ENCODE measurements at places on chromosomes 4 and X. TPM values are rescaled to one million over a fixed set of nuclear protein-coding genes. Genes with fewer than 3 reads are reported as not detected.

DNA sequence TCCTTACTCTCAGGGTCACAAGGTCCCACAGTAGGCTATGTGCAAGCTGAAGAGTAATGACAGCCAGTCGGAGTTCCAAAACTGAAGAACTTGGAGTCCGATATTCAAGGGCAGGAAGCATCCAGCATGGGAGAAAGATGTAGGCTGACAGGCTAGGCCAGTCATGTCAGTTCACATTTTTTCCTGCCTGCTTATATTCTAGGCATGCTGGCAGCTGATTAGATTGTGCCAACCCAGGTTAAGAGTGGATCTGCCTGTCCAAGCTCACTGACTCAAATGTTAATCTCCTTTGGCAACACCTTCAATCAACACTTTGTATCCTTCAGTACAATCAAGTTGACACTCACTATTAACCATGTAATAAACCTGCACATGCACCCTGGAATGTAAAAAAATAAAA lies 960.9 kb upstream of the HS3ST1 start:
- no peak overlapping the region for H3K27ac ChIP-seq
- H3K4me3 ChIP-seq, result no peak overlapping the region
- H3K36me3 ChIP-seq, result no peaks in the 10 kb centered on the region
- DNase-seq, result no peak
- H3K4me1 ChIP-seq, result no peaks in the 10 kb centered on the region
- H3K27me3 ChIP-seq, result no peaks in the 10 kb centered on the region

Gene ERVMER34-1
- total RNA-seq, result not detected

Gene TXK
- total RNA-seq, result not detected

Gene CBR4
- total RNA-seq, result 9.9 TPM

Gene REST
- total RNA-seq, result 51.5 TPM

Gene CPZ
- 2.0 TPM for total RNA-seq

Gene TENM3
- 32.8 TPM for total RNA-seq

GRCh38 chr4:9825049-9825448 lies 43.6 kb downstream of the DRD5 start:
- no peak for DNase-seq
- no peaks in the 10 kb centered on the region for H3K36me3 ChIP-seq
- no peaks in the 10 kb centered on the region for H3K4me1 ChIP-seq
- no peaks in the 10 kb centered on the region for H3K27me3 ChIP-seq
- no peak overlapping the region for H3K27ac ChIP-seq
- H3K4me3 ChIP-seq, result no peak overlapping the region

DNA sequence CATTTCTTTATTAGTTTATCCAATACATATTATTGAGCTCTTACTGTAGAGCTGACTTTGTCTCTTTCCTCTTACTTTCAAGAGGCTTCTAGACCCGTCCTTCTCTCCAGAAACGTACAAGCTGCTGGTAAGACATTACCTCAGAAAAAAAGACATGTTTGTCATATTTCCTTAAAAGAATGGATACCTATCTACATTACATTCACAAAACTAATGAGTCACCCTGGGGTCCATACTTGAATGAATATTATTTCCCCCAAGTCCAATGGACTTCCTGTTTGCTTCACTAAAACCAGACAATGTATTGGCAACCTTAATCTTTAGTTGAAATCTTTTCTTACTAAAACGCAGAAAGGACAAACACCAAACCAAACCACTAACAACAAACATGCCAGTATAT lies 176.5 kb upstream of the CLNK start:
- H3K4me3 ChIP-seq, result no peak overlapping the region
- no peaks in the 10 kb centered on the region for H3K4me1 ChIP-seq
- H3K36me3 ChIP-seq, result no peaks in the 10 kb centered on the region
- H3K27ac ChIP-seq, result no peak overlapping the region

Gene CSN1S1
- total RNA-seq, result not detected

Gene GNRHR
- not detected for total RNA-seq

GRCh38 chrX:118839334-118839958 lies 15.8 kb downstream of the ZCCHC12 start:
- H3K27me3 ChIP-seq, result peaks cover 3% of the 10 kb centered on the region
- no peaks in the 10 kb centered on the region for H3K36me3 ChIP-seq
- DNase-seq, result no peak
- no peak overlapping the region for H3K4me3 ChIP-seq
- H3K4me1 ChIP-seq, result no peaks in the 10 kb centered on the region
- no peak overlapping the region for H3K27ac ChIP-seq

All from HFFc6 (cell line).